T-helper 1 cell (primary cell): ENCODE measurements at places on chromosomes 11 and 22.

- peak; percentile 66 for DNase-seq
Measured at GRCh38 chr11:64340671-64341335, 799 bp downstream of the CCDC88B start.

DNA sequence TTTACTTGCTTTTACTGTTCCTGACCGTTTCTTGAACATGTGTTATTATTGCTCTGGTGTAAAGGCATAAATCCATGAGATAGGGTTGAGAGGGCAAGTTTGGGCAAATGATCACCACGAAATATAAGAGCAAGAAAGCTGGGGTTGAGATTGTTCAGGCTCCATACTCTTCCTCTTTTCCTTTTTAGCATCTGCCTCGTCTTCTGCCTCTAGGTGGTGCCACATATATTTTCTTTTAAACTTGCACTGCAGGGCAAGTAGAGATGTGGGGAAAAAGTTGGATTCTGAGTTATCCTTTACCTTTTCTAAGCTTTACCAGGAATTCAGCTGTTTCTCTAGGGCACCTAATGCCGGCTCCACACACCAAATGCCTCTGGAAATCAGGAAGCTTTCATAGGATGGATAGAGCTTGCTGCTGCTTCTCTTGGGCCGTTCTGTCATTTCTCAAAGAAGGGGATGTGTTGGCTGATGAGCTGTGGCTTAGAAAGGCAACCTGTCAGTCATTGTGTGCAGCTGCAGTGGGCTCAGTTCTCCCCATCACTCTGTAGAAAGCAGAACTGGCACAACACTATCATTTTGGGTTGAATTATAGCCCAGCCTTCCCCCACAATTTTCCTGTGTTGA, 98.2 kb downstream of the LDLRAD3 start:
- DNase-seq = no peak

GRCh38 chr11:114044042-114044871, 15.3 kb upstream of the ZBTB16 start:
- DNase-seq = no peak

GRCh38 chr22:24497841-24498258, 2.7 kb downstream of the UPB1 start:
- DNase-seq = no peak

DNA sequence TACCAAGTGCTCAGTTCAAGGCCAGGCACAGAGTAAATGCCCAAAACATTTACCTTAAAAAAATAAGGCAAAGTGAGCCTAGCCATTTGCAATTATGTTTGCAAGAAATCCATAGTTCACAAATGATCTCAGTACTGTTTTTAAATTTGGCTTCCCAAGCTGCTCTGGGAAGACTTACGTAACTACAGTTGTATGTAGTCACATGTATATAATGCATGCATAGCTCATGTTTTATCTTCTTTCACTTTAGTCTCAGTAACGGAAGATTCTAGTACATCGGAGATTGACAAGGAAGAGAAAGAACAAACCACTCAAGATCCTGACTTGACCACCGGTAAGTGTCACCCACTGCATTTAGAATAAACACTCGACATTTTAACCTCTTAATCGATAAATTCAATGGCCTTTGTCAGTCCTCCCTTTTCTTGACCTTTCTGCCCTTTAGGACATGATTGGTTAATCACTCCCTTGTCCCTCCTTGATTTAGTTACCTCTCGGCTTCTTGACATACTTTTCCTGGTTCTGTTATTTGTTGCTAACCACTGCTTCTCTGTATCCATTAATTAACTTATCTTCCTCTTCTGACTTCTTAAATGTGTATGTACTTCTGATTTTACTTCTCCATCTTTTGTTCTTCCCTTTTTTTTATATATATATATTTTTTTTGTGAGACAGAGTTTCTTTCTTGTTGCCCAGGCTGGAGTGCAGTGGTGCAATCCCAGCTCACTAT, 18.0 kb upstream of the JHY start:
- DNase-seq = no peak

DNA sequence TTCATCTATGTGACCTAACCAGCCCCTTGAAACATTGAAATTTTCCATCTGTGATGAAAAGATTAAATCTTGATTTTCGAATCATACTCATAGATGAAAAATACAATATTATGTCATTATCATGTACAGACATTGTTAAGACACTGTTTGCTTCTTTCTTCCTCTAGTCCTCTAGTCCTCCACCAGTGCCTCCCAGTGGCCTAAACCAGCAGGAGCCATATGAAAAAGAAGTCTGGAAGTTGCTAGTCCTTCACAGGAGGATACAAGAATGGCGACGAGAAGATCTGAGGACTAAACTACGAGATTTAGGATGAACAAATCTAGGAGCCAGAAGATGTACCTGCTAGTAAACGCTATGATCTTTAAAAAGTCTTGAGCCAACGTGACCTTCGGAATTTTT, 134.1 kb downstream of the SLC17A6 start:
- DNase-seq = no peak
